Activated CD4-positive, alpha-beta memory T cell treated with anti-CD3 and anti-CD28 coated beads for 36 hours (primary cell): ENCODE measurements at places on chromosomes 2 and 18. TPM values are rescaled to one million over a fixed set of nuclear protein-coding genes. Genes with fewer than 3 reads are reported as not detected.

- no peaks in the 10 kb centered on the region for H3K36me3 ChIP-seq
- no peaks in the 10 kb centered on the region for H3K4me1 ChIP-seq
- H3K27ac ChIP-seq: no peak overlapping the region
- H3K27me3 ChIP-seq: no peaks in the 10 kb centered on the region
- DNase-seq: no peak
- no peak overlapping the region for H3K4me3 ChIP-seq
Measured at GRCh38 chr18:26777351-26778053, 88.0 kb downstream of the AQP4 start.

DNA sequence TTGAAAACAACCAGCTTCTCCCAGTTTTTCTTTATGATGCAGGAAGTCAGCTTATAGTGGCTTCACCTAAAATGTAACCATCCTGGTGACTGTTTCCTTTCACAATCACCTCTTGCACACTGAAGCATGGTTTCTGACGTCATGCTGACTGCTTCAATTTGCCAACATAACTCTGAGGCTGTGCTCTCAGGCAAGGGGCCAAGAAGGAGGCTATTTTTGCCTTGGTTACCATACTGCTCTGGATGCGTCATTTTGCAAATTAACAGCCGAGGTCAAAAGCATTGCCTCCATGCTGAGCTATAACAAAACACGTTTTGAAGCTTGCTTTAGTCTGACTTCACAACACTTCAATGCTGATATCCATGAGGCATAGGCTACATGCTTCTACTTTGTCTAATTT, 397.8 kb downstream of the METTL4 start:
- no peak overlapping the region for H3K27ac ChIP-seq
- H3K36me3 ChIP-seq: no peaks in the 10 kb centered on the region
- DNase-seq: no peak

ELAC1 gene
- total RNA-seq: 5.9 TPM

WDR35 gene
- total RNA-seq: 7.1 TPM

MAP3K19 gene
- total RNA-seq: not detected
